MV-4-11 (cell line): ENCODE measurements at places on chromosomes 5 and 9.

GRCh38 chr5:133205204-133205603 is 153.4 kb downstream of the HSPA4 start:
- DNase-seq = no peak

GRCh38 chr5:135053278-135053677 is 19.2 kb upstream of the PITX1 start:
- DNase-seq = peak; percentile 34

- no peak for DNase-seq
Observed at GRCh38 chr9:137531099-137531765, 19.0 kb downstream of the PNPLA7 start.

DNA sequence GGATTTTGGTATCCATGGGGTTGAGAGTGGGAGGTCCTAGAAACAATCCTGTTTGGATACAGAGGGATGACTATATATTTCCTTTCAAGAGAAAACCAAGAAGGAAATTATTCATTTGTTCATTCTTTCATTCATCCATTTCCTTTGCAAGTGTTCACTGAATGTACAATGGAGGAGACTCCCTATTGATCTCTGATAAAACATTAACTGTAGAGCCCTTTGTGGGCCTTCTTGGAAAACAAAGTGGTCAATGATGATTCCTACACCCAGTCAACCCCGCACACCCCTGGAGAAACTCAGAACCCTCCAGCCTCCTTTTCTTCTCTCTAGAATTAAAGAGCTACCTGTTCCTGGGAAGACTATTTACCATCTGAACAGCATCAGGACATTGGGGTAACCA is 247.3 kb downstream of the AUH start:
- DNase-seq = no peak

- DNase-seq = peak; percentile 87
Observed at GRCh38 chr5:83919071-83920041, 198.7 kb upstream of the HAPLN1 start.

GRCh38 chr5:134006115-134006514 is 1.3 kb upstream of the VDAC1 start:
- no peak for DNase-seq

- peak; percentile 33 for DNase-seq
Observed at GRCh38 chr5:96584712-96585111, 77.5 kb upstream of the CAST start.

DNA sequence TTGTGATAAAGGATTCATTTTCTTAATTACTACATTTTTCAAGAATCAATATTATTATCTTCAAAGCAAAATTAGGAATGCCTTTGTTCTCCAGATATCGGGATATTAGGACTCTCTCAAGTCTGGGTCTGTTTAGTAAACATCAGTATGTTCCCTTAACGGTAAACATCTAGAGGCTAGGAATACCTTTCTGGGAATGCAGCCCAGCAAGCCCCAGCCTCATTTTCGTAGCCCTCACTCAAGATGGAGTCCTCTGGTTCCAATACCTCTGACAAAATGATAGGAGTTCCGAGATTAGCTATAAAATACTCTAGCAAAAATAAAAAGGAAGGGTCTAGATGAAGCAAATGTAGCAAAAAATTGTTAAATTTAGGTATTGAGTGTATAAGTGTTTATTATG is 84.5 kb downstream of the TEX10 start:
- DNase-seq = no peak
